Stimulated activated CD8-positive, alpha-beta memory T cell treated with anti-CD3 and anti-CD28 coated beads, Interleukin-4, amount 100 ng/mL, for 4 hours (primary cell): ENCODE measurements at places on chromosomes 7 and 10.

DNA sequence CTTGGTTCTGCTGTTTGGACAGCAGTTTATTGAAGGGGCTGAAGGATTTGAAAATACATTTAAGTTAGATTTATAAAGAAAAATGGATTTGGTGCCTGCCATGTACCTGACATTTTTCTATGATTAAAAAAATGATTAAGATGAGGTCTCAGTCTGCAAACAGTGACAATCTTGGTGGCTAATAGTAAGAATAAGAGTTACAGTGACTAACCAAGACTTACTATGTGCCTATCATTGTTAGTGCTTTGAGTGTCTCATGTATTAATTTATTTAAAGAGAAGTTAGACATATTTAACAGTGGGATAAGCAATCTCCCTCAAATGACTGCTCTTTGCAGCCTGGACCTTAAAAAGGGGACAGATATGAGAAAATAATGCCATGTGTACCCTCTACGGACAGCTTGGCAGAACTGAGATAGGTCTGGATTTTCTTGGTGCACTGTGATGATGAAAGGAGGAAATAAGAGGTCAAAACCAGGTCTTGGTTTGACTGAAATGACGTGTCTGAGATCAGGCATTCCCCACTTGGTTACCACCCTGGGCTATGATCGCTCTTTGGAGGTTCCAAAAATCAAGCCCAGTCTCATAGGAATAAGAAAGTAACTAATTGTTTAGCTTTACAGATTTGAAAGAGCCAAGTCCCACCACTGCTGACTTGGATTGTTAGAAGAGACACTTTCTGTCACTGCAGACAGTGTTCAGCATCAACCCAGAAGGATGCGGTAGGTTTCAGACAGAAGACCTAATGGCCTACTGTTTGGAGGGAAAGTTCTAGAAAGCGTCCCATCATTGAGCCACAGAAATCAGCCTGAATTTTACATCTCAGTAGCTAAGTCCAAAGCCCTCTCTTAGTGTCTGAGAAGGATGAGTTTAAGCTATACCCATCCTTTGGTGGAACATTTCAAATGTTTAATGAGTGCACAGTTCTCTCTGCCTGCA is 2.1 kb downstream of the CASP7 start:
- no peak for DNase-seq

GRCh38 chr10:73376679-73377078 is 18.0 kb upstream of the CFAP70 start:
- no peak for DNase-seq

- no peak for DNase-seq
Measured at GRCh38 chr7:165661-166337, 26.6 kb upstream of the FAM20C start.

DNA sequence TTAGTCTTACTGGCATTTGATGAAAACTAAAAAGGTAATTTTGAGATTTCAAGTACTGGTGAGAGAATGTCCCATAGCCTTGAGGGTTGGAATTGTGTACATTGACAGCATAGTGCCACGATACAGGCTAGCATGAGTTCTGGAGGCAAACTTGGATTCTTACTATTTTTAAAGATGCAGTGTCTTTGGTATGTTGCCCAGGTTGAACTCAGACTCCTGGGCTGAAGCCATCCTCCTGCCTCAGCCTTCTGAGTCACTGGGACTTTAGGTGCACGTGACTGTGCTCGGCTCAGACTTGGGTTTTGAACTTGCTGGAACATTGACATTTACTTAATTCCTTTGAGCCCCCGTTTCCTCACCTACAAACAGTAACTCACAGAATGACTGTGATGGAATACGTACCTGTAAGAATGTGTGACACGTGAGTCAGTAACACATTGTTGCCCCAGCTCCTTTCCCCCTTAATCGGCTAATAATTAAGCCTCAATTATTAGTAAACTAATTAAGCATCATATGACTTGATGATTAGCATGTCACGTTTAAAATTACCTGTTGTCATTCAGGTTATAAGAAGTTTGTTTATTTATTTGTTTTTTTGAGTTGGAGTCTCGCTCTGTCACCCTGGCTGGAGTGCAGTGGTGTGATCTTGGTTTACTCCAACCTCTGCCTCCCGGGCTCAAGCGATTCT is 10.6 kb downstream of the DNAJB6 start:
- DNase-seq, result no peak

DNA sequence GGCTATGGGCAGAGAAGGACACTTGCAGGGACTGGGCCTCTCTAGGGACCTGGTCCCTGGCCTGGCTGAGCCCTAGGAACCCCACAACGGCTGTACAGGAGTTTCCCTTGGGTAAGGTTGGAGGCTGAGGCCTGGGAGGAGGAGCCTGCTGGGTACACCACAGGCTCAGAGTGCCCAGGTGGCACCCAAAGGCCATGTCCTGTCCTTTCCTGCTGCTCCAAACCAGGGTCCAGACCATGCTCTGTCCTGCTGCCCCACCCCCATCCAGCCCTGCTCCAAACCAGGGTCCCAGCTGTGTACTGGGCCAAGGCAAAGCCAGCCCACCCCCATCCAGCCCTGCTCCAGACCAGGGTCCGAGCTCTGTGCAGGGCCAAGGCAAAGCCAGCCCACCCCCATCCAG is 35.3 kb upstream of the ZNF488 start:
- DNase-seq, result no peak

GRCh38 chr7:91553410-91553895 is 289.2 kb downstream of the FZD1 start:
- DNase-seq, result no peak

DNA sequence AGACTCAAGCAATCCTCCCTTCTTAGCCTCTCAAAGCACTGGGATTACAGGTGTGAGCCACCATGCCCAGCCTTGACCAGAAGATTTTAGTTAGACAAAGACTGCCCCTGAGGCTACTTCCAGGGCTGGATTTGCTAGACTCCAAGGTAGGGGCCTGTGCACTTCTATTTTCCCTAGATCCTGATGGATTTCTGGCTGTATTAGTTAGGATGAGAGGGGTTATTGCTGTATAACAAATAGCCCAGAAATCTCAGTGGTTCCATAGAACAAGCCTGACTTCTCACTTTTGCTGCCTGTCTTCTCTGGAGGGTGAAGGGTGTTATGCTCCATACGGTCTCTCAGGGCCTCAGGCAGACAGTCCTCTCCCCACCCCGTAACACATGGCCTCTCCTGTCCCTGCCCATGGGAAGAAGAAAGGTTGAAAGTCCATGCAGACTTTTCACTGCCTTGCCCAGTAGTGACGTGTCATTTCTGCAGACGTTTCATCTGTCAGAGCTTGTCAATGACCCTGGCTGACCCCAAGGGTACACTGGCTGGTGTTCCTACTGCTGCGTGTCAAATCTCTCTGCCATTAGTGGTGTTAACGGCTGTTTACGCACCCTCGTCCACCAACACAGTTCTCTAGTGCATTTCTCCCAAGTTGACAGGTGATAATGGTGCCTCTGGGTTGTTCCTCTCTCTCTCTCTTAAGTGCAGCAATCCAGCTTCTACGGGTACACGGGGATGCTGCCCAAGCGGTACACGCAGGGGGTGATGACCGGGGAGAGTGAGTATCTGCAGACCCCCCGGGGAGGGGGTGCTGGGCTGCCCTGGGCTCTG is 11.6 kb downstream of the SLC29A4 start:
- DNase-seq, result no peak

DNA sequence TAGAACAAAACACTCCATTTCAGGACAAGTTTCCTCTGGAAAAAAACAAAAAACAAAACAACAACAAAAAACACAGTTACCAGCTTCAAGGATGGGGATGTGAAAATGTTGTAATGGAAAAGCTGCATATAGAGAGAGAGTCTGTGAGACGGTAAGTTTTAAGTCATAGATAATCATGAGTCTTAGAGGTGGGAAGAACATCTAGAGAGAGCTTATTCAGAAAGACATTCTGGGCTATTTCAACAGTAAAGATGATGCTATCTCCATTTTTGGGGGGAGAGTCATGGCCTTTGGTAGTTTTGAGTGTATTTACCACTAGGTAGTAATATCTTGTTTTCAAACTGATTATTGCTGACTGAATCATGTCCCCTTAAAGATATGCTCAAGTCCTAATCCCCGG is 23.3 kb upstream of the INPP5F start:
- DNase-seq, result no peak

DNA sequence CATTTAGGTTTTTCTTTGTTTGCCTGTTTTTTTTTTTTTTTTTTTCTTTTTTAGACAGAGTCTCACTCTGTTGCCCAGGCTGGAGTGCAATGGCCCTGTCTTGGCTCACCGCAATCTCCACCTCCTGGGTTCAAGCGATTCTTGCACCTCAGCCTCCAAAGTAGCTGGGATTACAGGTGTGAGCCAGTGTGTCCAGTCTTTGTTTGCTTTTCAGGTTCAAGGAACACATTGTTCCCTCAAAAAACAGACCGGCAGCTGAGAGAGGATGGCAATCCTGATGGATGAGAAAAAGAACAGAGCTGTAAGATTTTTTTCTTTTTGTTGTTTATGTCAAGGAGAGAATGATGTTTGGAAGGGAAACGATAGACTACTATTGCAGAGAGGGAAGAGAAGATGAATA is 23.3 kb upstream of the RHOBTB1 start:
- DNase-seq, result no peak

GRCh38 chr10:79103129-79103528 is 34.4 kb downstream of the ZMIZ1 start:
- DNase-seq, result no peak

DNA sequence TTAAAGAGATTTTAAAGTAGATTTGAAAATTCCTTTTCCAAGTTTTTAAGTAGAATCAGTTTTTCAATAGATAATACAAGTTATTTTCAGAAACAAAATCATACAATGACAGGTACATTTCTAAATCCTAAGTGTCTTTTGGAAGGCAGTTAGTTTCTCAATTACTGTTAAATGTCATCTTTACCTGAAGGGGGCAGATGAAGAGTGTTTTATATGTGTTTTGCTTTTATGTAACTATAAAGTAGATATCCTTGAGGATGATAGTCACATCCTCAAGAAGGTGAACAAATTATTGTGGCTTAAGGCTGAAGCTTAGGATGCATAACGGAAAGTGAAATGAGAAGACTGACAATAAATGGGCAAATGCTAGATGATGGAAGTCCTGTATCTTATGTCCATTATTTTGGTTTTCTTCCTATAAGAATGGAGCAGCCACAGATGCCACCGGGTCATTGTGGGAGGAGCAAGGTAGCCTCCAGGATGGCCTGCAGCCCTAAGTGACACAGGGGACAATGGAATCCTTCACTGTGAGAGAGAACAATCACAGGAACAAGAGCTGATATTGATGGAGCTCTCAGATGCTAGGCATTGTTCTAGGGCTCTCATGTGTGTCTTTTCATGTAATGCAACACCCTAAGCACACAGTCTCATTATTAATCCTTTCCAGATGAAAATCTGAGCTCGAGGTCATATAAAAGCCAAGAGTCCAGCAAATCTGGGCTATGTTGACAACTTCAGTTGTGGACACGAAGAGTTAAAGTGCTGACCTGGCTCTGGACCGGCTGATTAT is 14.1 kb upstream of the MKX start:
- no peak for DNase-seq

GRCh38 chr7:16171928-16172327 is 249.4 kb downstream of the CRPPA start:
- DNase-seq, result no peak

- DNase-seq, result no peak
Measured at GRCh38 chr7:20458521-20458920, 127.8 kb downstream of the ITGB8 start.

DNA sequence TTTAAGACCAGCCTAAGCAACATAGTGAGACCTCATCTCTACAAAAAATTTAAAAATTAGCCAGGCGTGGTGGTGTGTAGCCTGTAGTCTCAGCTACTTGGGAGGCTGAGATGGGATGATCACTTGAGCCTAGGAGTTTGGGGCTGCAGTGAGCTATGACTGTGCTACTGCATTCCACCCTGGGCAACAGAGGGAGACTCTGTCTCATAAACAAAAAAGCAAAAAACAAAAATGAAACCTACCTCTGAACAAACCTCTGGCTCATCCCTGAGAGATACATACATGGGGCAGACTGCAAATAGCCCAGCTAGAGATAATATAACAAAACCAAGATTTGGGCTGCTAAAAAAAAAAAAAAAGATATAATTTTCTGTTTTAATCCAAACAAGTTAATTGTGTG is 19.5 kb downstream of the C10orf67 start:
- DNase-seq, result no peak
